ENCODE measurements at places on chromosomes 4 and X. TPM values are rescaled to one million over a fixed set of nuclear protein-coding genes. Genes with fewer than 3 reads are reported as not detected.

DNA sequence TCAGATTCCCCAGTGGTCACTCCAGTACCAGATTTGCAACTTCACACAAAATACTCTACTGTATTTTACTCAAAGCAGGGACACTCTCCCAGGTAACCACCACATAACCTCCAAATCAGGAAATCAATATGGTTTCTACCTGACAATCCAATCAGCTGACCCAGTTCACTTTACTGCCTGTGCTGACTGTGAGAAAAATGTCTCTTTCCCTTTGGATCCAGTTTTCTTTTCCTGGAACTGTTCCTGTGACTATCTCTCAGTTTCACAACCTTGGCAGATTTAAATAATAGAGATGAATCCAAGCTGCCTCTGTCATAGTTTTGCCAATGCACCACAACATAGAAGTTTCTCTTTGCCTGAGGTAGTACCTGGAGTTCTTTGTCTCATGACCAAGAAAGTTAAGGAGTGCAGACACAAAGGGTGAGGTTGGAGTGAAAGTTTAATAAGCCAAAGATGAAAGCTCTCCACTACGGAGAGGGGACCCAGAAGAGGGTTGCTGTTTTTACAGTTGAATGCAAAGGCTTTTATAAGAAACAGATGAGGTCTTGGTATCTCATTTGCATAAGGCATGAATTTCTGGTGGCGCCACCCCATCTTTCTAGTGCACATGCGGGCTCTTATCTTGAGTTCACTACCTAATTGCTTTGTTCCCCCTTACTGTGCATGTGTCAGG is 29.7 kb upstream of the IL9R start:
- no peak overlapping the region for H3K27ac ChIP-seq
- no peak for DNase-seq
- no peaks in the 10 kb centered on the region for H3K36me3 ChIP-seq

DNA sequence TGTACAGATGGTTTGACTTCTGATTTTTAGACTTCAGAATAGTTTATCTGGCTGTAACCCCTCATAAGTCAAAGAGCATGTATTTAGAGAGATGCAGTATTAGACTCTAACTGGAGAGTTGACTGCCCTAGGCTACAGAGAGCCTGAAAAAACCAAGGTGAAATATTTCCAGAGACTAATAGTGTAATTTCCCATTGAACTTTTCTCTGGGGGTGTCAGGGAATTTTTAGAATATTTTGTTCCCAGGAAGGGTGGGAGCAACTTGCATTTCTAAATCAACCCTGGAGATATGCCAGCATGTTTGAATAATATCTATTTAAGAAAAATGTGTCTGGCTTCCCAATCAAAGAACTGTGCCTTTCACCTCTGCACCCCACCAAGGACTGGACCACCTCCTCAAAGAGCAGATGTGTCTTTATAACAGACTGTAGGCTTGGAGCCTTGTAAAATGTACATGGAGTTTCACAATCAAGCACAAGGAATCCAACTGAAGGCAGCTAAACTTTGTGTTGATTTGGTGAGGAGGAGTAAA is 2.0 kb downstream of the ANXA3 start:
- no peaks in the 10 kb centered on the region for H3K4me1 ChIP-seq
- H3K4me3 ChIP-seq = no peak overlapping the region
- H3K36me3 ChIP-seq = no peaks in the 10 kb centered on the region
- peaks cover 2% of the 10 kb centered on the region for H3K27me3 ChIP-seq
- H3K27ac ChIP-seq = no peak overlapping the region
- DNase-seq = no peak

Gene PLK4
- 2.0 TPM for total RNA-seq

DNA sequence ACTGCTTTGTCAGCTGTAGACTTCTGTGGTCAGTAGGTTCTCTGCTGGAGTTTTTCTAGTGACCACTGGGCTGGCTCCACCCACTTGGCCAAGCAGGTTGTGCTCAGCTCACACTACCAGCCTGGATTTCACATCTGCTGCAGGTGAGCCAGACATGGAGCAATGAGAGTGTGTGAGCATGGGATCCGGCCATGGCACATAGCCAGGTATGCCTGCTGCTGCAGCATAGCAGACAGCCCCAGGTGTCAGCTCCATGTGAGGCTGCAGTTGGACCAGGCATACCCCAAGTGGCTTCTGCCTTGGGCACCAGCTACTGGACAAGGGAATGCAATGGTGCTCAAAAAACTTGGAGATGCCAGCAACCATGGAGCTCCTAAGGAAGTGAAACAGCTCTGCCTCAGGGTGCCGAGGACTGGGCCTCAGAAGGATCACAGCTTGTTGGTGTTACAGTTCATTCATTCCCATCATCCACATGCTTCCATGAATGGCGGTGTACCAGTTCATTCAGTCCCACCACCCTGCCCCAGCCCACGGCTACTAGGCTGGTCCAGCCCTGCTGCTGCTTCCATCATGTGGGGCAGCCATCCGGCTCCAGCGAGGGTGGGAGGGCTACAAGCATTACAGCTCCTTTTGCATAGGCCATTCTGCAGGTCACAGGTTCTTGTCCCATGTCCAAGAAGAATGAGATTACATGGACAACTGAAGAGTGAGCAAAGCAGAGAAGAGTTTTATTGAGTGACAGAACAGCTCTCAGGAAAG is 389.1 kb upstream of the PCDH7 start:
- no peak overlapping the region for H3K4me3 ChIP-seq
- DNase-seq = no peak
- no peaks in the 10 kb centered on the region for H3K36me3 ChIP-seq
- H3K27me3 ChIP-seq = no peaks in the 10 kb centered on the region

- H3K36me3 ChIP-seq = no peaks in the 10 kb centered on the region
- no peaks in the 10 kb centered on the region for H3K4me1 ChIP-seq
- no peak overlapping the region for H3K27ac ChIP-seq
- no peak for DNase-seq
- no peaks in the 10 kb centered on the region for H3K27me3 ChIP-seq
- no peak overlapping the region for H3K4me3 ChIP-seq
Measured at GRCh38 chr4:109065006-109065405, 237.5 kb downstream of the COL25A1 start.

- DNase-seq = no peak
- H3K36me3 ChIP-seq = no peaks in the 10 kb centered on the region
- H3K27me3 ChIP-seq = no peaks in the 10 kb centered on the region
- H3K27ac ChIP-seq = no peak overlapping the region
Measured at GRCh38 chrX:7216981-7217587, 69.1 kb upstream of the PUDP start.

Gene NOX1
- not detected for total RNA-seq

- H3K4me1 ChIP-seq = no peaks in the 10 kb centered on the region
- no peak overlapping the region for H3K4me3 ChIP-seq
- no peaks in the 10 kb centered on the region for H3K36me3 ChIP-seq
- H3K27ac ChIP-seq = no peak overlapping the region
- no peak for DNase-seq
Measured at GRCh38 chrX:4550018-4550417, 836.6 kb upstream of the PRKX start.

Gene CLDN24
- total RNA-seq = not detected

GRCh38 chr4:173752610-173753230 is 222.7 kb upstream of the HAND2 start:
- H3K36me3 ChIP-seq = no peaks in the 10 kb centered on the region
- H3K4me3 ChIP-seq = no peak overlapping the region
- H3K27ac ChIP-seq = no peak overlapping the region
- DNase-seq = no peak
- no peaks in the 10 kb centered on the region for H3K4me1 ChIP-seq

Gene AKAP14
- total RNA-seq = not detected

DNA sequence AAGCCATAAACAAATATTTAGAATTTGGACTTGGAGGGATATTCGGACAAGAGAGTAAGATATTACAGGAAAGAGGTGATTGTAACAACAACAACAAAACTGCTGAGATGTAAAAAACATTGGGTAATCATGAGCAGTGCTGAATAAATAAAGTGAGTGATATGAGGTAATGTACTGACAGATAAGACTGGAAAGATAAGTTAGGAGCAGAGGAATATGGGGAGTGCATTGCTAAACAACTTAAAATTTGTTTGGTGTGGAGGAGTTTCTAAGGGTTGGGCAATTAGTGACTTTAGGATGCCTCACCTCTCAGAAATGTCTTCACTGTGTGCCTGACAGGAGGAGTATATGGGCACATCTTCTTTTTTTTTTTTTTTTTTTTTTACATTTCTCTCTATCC is 637.8 kb upstream of the GRIA3 start:
- no peaks in the 10 kb centered on the region for H3K27me3 ChIP-seq
- DNase-seq = no peak
- no peaks in the 10 kb centered on the region for H3K36me3 ChIP-seq
- no peak overlapping the region for H3K27ac ChIP-seq
- H3K4me3 ChIP-seq = no peak overlapping the region
- H3K4me1 ChIP-seq = no peaks in the 10 kb centered on the region

Gene STS
- total RNA-seq = 13.4 TPM

GRCh38 chr4:143351774-143352451 is 15.2 kb downstream of the GAB1 start:
- peaks cover 21% of the 10 kb centered on the region for H3K4me1 ChIP-seq
- DNase-seq = no peak
- H3K27ac ChIP-seq = no peak overlapping the region
- H3K27me3 ChIP-seq = no peaks in the 10 kb centered on the region

DNA sequence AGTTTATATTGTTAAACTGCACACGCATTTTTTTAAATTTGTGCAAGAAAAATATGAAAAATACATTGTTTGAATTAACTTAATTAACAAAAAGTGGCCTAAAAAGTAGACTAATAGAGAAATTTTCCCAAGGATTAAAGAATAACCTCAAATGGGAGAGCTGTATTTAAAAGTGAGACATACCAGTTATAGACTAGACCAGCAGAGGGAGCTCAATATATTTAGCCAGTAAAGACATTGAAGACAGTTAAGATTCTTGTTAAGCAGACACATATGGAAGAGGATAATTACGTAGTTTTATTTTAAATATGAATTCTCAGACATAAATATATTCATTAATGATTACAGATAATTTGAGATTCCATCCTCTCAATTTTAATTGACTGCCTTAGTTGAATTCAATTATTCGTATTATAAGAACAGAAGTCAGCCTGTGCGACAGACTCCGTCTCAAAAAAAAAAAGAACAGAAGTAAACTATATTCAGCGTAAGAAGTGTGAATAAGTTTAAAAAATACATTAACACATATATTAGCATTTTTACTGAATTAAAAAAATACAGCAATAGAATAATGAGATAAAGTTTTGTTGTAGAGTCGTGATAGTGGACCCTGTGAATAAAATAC is 64.8 kb downstream of the GLRA3 start:
- DNase-seq = no peak
- no peaks in the 10 kb centered on the region for H3K27me3 ChIP-seq
- H3K4me3 ChIP-seq = no peak overlapping the region

DNA sequence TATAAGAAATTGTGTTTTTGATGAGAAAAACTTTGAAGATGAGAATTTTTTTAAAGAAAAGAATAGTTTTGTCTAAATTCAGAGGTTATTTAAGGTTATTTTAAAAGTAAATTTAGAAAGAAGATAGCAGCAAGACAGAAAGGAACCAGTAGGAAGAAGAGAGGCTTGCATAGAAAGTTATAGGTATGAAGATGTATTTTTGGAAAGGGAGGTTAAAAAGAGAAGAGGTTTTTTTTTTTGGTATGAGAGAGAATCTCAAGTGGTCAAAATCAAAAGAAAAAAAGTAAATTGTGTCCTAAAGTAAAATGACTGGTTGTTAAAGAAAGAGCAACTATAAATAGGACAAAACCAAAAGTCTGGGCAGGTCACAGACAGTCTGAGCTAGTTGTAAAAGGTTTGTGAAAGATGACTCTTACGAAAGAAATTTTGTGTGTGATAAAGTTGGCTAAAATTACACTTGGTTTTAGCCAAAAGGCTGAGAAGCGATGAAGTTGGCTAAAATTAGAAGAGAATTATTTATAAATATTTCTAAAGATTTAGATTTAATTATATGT is 16.4 kb upstream of the EIF4E start:
- H3K4me3 ChIP-seq = no peak overlapping the region
- H3K4me1 ChIP-seq = no peaks in the 10 kb centered on the region
- no peaks in the 10 kb centered on the region for H3K36me3 ChIP-seq
- DNase-seq = no peak

DNA sequence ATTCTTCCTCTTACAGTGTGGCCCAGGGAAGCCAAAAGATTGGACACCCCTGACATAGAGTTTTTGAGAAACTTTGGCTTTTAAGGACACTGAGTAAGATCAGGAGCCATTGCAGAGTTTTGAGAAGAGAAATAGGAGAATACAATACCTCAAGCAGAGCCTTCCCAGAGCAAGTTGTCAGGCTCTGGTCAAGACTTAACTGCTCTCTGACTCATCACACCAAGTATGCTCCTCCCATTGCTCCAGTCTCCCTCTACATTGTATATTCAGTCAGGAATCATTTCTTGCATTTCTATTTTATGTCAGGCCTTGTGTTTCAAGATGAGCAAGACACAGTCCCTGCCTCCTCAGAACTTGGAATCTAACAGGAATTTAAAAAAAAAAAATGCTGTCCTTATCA is 176.4 kb upstream of the FMR1 start:
- H3K4me1 ChIP-seq = no peaks in the 10 kb centered on the region
- no peak overlapping the region for H3K4me3 ChIP-seq
- H3K36me3 ChIP-seq = no peaks in the 10 kb centered on the region
- no peak overlapping the region for H3K27ac ChIP-seq
- no peaks in the 10 kb centered on the region for H3K27me3 ChIP-seq

DNA sequence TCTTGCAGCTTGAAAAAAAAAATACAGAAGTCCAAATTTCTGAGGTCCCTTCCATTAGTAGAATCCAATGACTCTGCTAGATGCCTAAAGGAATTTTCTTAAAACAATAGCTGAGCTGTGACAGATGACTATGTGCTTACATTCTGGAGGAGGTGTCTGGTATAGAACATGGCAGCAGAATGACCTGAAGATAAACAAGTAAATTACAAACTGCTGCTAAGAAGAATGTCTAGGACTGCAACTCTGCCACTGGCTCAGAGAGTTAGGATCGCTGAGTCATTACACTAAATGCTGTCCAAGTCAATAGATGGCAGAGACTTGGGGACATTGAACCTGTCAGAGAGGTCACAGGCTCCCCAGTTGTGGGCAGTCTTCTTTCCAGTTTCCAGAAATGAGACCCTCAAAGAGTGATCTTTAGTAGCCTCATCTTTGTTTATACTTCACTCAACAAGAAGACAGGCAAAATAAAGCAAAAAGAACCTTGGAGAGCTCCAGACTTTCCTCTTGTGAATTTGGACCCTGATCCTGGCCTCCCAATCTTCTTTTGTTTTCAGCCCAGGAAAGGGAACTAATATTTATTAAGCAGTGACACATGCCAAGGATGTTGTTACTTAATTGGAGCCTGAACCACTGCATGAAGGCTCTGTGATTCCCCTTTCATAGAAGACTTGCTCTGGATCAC is 56.4 kb upstream of the SCML1 start:
- peaks cover 4% of the 10 kb centered on the region for H3K4me1 ChIP-seq
- H3K4me3 ChIP-seq = no peak overlapping the region
- H3K27ac ChIP-seq = no peak overlapping the region
- H3K27me3 ChIP-seq = peaks cover 3% of the 10 kb centered on the region

Gene CPLX1
- 10.2 TPM for total RNA-seq

DNA sequence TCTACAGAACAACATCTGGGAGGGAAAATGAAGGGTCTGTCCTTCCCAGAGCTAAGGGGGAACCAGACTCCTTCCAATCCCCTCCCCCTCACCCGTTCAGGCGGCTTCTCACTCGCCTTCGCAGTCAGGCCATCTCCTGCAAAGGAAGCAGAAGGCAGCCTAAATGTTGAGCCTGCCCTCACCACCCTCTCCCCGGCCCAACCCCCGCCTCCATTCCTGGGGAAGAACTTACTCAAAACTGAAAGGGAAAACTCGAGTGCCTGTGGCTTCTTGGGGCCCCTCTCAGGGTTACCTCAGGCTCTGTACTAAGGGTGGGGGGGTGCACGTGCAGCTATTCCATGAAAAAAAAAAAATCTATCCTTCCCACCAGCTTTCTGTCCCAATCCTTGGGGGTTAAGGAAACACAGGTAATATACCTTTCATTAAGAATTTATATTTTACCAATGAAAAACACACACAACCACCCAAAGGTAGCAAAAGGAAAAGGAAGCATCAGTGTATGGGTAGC is 2.4 kb downstream of the ZMYM3 start:
- H3K27me3 ChIP-seq = no peaks in the 10 kb centered on the region
- peak overlapping the region; percentile 1 for H3K4me3 ChIP-seq
- no peak overlapping the region for H3K27ac ChIP-seq
- no peak for DNase-seq

Data from kidney (tissue), 22 donors.